ENCODE measurements at places on chromosomes 11 and 22.

GRCh38 chr11:70751142-70751734, 352.9 kb downstream of the CTTN start:
- DNase-seq = peak; percentile 3

- peak; percentile 66 for DNase-seq
Measured at GRCh38 chr11:111000400-111001080, 245.0 kb upstream of the POU2AF2 start.

DNA sequence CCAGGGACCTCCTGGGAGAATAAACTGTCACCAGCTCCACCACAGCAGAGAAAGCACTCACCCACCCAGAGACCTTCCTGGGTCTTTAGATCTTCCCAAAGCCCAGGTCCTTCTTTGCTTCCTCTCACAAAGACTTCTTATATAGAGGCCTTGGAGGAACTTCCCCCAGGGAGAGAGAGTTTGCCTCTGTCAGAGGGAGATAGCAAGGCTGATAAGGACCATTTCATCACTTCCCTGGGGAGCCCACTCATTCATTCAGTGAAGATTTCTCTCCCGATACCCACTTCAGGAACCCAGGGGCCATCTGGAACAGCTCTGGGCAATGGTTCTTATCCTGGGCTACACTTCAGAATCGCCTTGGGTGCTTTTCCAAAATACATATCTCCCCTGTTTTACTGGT, at the start of gene PRG2:
TSS of gene PRG2 (minus strand) at position 116 of the 400 bp plus-strand sequence. CDS start 706 bp downstream, outside the sequence.
- no peak for DNase-seq

- no peak for DNase-seq
Measured at GRCh38 chr22:50266994-50267393, 3.2 kb downstream of the MAPK11 start.

- peak; percentile 58 for DNase-seq
Measured at GRCh38 chr11:119538753-119539152, 115.8 kb upstream of the THY1 start.

- DNase-seq = peak; percentile 11
Measured at GRCh38 chr11:87007963-87008362, 29.8 kb upstream of the TMEM135 start.

GRCh38 chr22:19640306-19640705, 74.0 kb upstream of the SEPTIN5 start:
- DNase-seq = no peak
